Activated CD8-positive, alpha-beta memory T cell treated with anti-CD3 and anti-CD28 coated beads for 24 hours (primary cell): ENCODE measurements at places on chromosomes 6 and 20.

- DNase-seq, result no peak
Observed at GRCh38 chr6:169527306-169527705, 174.5 kb downstream of the WDR27 start.

- no peak for DNase-seq
Observed at GRCh38 chr6:78629836-78630235, 237.5 kb upstream of the IRAK1BP1 start.

DNA sequence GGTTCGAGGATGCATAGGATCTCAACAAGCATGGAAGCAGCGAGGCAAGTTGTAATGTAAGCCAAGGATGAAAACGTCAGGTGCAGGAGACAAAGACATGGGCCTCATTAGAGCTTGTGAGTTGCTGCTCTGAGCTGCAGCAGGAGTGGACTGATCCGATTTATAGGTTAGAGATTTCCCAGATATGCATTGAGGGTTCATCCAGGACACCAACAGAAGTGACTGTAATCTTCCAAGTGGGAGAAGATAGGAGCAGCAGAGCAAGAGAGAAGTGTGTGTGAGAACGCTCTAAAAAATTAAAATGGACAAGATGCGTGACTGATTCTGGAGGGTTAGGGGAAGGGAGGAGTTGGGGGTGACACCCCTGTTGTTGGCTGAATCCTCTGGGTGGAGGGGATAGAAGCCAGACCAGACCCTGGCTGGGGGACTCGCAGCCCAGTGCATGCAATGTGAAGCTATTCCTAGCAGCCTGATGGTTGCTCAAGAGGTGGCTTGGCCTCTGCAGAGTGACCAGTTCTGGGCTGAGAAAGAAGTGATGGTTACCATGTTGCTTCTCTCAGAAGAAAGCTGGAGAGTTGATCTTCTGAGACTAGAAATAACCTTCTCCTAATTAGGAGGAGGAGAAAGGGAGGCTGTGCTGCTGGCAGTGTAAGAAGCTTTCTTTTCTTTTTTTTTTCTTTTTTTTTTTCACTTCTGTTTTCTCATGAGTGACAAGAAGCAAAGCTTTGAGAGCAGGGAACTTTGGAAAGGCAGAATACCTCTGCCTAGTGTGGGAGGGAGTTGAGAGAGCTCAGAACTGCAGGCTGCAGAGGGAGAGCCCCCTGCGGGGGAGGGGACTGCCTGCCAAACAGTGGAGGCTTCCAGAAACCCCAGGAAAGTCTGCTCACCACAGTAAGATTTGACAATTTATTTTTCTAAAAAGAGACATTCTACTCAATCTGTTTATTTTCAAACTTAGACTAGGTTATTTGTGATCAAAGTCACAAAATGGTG lies 116.9 kb downstream of the SLX4IP start:
- no peak for DNase-seq

DNA sequence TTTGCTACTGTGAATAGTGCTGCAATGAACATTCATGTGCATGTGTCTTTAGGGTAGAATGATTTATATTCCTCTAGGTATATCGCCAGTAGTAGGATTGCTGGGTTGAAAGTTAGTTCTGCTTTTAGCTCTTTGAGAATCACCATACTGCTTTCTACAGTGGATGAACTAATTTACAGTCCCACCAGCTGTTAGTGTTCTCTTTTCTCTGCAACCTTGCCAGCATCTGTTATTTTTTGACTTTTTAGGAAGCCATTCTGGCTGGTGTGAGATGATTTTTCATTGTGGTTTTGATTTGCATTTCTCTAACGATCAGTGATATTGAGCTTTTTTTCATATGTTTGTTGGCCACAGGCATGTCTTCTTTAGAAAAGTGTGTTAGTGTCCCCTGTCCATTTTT lies 40.0 kb downstream of the PLG start:
- no peak for DNase-seq

GRCh38 chr6:64013011-64013410 lies 377.4 kb downstream of the PHF3 start:
- DNase-seq, result no peak

DNA sequence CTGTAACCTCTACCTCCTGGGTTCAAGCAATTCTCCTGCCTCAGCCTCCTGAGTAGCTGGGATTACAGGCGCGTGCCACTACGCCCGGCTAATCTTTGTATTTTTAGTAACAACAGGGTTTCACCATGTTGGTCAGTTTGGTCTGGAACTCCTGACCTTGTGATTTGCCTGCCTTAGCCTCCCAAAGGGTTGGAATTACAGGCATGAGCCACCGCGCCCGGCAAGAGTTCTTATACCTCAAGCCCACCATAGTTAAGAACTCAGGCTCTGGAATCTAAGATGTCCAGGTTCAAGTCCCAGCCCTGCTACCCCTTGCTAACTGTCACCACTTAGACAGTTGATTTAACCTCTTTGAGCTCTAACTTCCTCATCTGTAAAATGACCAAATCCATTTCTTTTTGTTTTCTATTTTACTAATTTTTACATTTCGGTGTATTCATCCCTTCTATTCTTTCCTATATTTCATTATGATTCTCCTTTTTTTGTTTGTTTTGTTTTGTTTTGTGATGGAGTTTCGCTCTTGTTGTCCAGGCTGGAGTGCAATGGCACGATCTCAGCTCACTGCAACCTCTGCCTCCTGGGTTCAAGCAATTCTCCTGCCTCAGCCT lies 104.8 kb upstream of the ZNF217 start:
- no peak for DNase-seq

- DNase-seq, result peak; percentile 79
Observed at GRCh38 chr6:30684386-30685156, 1.9 kb downstream of the PPP1R18 start.

DNA sequence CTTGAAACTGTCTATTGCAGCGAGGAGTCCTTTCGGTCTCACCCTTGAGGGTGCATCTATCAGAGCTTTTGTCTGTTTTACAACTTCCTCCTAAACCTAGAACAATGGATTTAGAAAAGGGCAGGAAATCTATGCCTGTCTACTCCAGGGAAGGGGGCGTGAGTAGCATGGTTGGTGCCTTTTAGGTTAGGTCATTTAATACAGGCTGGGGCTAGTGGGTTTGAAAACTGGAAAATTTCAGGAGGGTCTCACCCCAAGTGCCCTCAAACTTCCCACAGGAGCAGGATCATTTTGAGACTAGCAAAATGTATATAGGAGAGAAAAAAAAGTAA lies 33.5 kb upstream of the BMP6 start:
- no peak for DNase-seq

GRCh38 chr6:52135217-52135616 lies 47.8 kb upstream of the PKHD1 start:
- no peak for DNase-seq

DNA sequence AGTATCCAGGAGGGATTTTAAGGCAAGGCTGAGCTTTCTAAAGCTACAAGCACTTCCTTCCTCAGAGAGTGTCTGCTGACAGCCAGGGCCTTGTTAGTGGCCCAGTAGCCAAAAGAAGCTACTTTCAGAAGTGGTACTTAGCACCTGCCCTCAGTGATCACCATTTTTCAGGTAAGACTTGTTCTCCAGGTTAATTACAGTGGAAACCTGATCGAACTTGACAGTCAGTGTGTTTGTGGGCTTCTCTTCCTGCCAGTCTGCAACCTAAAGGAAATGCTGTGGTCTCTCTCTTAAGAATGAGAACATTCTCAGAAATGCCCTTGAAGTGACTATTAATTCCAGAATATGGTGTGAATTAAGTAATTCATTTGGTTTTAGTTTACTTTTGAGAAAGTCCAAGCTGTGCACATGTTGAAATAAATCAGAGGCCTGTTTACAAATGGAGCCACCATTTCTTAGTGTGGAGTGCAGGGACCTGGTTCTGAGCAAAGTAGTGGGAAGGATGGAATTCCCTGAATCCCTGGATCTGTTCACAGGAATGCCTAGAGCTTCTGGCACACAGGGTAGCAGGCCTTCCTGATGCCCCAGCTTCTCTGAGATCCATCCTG lies 185.3 kb upstream of the AGPAT4 start:
- no peak for DNase-seq

- DNase-seq, result no peak
Observed at GRCh38 chr20:49724408-49725223, 10.9 kb upstream of the B4GALT5 start.
